ENCODE measurements at places on chromosomes 5 and 9.

DNA sequence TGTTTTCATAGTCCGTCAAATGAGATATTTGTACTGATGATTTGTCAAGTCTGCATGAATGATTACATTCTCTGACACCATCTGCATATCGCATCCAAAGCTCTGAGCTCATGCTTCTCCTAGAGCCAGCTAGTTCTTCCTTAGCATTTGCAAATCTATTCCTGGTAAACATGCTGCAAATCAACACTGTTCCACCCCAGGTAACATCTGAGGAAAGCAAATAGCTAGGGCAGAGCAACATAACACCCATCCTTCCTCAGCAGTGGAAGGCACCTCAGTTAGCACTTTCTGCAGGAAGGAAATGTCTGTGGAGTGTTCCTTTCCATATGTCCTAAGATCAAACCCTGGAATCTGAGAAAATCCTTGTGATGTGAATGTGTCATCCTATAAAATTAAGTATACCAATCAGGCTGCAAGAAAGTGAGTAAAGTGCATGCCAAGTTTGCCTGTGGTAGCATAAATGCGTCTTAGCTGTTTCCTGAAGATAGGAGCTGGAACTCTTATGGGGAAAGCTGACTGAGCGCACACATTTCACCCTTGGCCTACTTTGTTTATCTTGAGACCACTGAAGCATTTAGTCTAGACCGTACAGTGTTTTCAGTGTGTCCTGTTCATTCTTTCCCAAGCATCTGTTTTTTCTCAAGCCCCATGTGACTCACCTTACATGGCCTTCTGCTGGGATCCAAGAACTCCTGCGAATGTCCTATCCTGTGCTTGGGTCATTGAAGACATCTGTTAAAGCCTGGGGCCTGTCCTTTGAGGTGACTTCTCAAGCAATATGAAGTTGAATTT, 50.9 kb upstream of the STARD4 start:
- no peak overlapping the region for H3K4me3 ChIP-seq
- no peak overlapping the region for H3K27ac ChIP-seq
- H3K36me3 ChIP-seq, result no peaks in the 10 kb centered on the region
- H3K27me3 ChIP-seq, result peaks cover 13% of the 10 kb centered on the region

- H3K36me3 ChIP-seq, result peaks cover 9% of the 10 kb centered on the region
- H3K4me1 ChIP-seq, result peaks cover 51% of the 10 kb centered on the region
- no peak for DNase-seq
- H3K27me3 ChIP-seq, result no peaks in the 10 kb centered on the region
These were observed 42.5 kb upstream of the RIC1 start for GRCh38 chr9:5586391-5586802.

- peaks cover 19% of the 10 kb centered on the region for H3K27me3 ChIP-seq
- H3K4me3 ChIP-seq, result no peak overlapping the region
- no peaks in the 10 kb centered on the region for H3K36me3 ChIP-seq
- DNase-seq, result no peak
- H3K27ac ChIP-seq, result no peak overlapping the region
These were observed 46.4 kb upstream of the CEP78 start for GRCh38 chr9:78189461-78189860.

GRCh38 chr5:143229426-143229895, 174.0 kb downstream of the NR3C1 start:
- peaks cover 54% of the 10 kb centered on the region for H3K4me1 ChIP-seq
- H3K27me3 ChIP-seq, result no peaks in the 10 kb centered on the region
- no peak for DNase-seq
- H3K36me3 ChIP-seq, result peaks cover 11% of the 10 kb centered on the region

GRCh38 chr9:16060436-16061129, 507.7 kb downstream of the CCDC171 start:
- DNase-seq, result no peak
- no peaks in the 10 kb centered on the region for H3K36me3 ChIP-seq
- H3K4me1 ChIP-seq, result peaks cover 7% of the 10 kb centered on the region
- no peak overlapping the region for H3K27ac ChIP-seq

- no peak overlapping the region for H3K27ac ChIP-seq
- no peaks in the 10 kb centered on the region for H3K27me3 ChIP-seq
- no peak overlapping the region for H3K4me3 ChIP-seq
These were observed 195.9 kb downstream of the ASTN2 start for GRCh38 chr9:117218951-117219350.

GRCh38 chr9:136370687-136371532, 2.6 kb downstream of the CARD9 start:
- no peaks in the 10 kb centered on the region for H3K4me1 ChIP-seq
- no peak for DNase-seq
- H3K27me3 ChIP-seq, result no peaks in the 10 kb centered on the region
- H3K4me3 ChIP-seq, result no peak overlapping the region
- no peak overlapping the region for H3K27ac ChIP-seq

DNA sequence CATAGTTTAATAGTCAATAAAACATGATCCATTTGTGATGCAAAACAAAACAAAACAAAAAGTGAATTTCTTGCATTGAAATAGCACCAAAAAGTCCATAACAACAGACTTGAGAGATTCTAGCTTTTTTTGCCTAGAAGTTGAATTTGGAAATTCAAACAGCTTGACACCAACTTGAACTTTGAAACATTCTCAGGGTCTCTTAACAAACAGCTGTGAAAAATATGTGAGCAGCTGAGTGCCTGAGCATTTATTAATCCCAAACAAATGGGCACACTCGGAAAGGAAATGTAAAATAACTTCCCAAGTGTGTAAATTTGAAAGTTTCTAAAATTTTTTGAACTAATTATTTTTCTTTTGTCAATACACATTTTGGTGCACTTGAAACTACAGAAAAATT, 56.0 kb upstream of the HMHB1 start:
- DNase-seq, result no peak
- H3K4me1 ChIP-seq, result peaks cover 24% of the 10 kb centered on the region
- no peak overlapping the region for H3K27ac ChIP-seq
- H3K27me3 ChIP-seq, result peaks cover 3% of the 10 kb centered on the region
- H3K36me3 ChIP-seq, result peaks cover 7% of the 10 kb centered on the region

DNA sequence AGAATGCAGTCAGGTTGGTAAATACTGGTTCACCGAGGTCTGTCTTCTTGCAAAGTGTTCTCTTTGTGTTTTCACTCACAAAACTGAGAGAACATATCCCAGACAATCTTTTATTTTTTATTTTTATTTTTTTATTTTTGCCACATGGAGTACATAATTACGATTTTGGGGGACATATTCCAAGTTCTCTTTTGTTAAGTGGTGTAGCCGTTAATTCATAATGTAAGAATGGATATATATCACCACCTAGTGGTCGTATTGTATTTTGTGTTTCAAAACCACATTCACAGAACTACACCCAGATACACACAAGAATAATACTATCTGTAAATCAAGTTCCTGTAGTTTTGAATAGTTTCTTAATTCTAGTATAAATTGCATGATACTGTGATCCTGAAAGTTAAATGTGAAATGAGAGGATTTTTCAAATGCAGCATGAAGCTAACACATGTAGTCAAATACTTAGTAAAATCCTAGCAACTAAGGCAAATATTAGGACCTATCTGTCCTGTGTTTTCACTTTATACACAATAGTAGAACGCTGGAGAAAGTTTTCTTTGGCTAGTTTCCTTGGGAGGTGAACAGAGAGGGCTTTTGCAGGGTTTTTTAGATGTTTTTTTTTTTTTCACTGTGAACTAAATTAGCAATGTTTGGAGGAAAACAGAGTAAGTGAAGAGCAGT, 92.7 kb downstream of the VCAN start:
- H3K27ac ChIP-seq, result no peak overlapping the region
- H3K36me3 ChIP-seq, result no peaks in the 10 kb centered on the region
- H3K4me3 ChIP-seq, result no peak overlapping the region
- no peak for DNase-seq

GRCh38 chr5:142455856-142456255, 131.0 kb upstream of the SPRY4 start:
- no peak overlapping the region for H3K4me3 ChIP-seq
- no peaks in the 10 kb centered on the region for H3K4me1 ChIP-seq

GRCh38 chr5:74401946-74402320, 238.6 kb downstream of the ENC1 start:
- H3K4me3 ChIP-seq, result no peak overlapping the region
- no peak for DNase-seq
- H3K4me1 ChIP-seq, result no peaks in the 10 kb centered on the region
- H3K27me3 ChIP-seq, result peaks cover 7% of the 10 kb centered on the region
- H3K36me3 ChIP-seq, result no peaks in the 10 kb centered on the region
- H3K27ac ChIP-seq, result no peak overlapping the region

- no peaks in the 10 kb centered on the region for H3K4me1 ChIP-seq
- no peaks in the 10 kb centered on the region for H3K36me3 ChIP-seq
These were observed 125.0 kb downstream of the EPB41L4A start for GRCh38 chr5:112294126-112294525.

GRCh38 chr5:29899583-29899982, 1293.9 kb upstream of the CDH6 start:
- no peaks in the 10 kb centered on the region for H3K36me3 ChIP-seq
- no peak overlapping the region for H3K27ac ChIP-seq
- H3K4me1 ChIP-seq, result no peaks in the 10 kb centered on the region

- H3K4me3 ChIP-seq, result no peak overlapping the region
- peaks cover 21% of the 10 kb centered on the region for H3K36me3 ChIP-seq
- no peak for DNase-seq
- H3K27ac ChIP-seq, result no peak overlapping the region
- H3K27me3 ChIP-seq, result no peaks in the 10 kb centered on the region
These were observed 86.1 kb downstream of the F2RL2 start for GRCh38 chr5:76537073-76537543.

DNA sequence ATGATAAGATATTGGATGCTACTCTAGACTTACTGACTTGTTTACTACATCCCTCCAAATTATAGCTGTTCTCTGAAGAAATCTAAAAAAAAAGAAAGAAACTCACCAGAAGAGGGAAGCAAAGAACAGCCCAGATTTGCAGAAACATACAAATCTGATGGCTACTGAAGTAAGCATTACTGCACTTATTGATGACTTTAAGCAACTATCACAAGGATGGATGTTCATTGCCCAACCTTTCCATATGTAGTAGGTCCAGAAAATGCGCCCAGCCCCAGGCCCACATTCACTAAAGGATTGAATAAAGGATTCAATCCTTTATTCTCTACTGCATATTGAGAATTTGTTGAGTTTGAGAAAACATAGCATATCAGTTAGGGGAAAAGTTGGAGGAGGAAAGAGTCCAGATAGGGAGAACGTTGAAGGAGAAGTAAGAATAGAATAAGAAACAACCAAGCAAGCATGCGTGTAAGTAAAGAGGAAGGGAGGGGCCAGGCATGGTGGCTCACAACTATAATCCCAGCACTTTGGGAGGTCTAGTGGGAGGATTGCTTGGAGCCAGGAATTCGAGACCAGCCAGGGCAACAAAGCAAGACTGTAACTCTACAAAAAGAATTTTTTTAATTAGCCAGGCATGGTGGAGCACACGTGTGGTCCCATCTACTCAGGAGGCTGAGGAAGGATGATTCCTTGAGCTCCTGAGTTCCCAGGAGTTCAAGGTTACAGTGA, 33.8 kb upstream of the DTWD2 start:
- no peaks in the 10 kb centered on the region for H3K4me1 ChIP-seq
- no peaks in the 10 kb centered on the region for H3K27me3 ChIP-seq
- no peak overlapping the region for H3K27ac ChIP-seq
- no peak overlapping the region for H3K4me3 ChIP-seq
- H3K36me3 ChIP-seq, result no peaks in the 10 kb centered on the region
- DNase-seq, result no peak

GRCh38 chr5:148805326-148806290, 20.8 kb upstream of the ADRB2 start:
- H3K36me3 ChIP-seq, result peaks cover 3% of the 10 kb centered on the region
- DNase-seq, result no peak
- peak overlapping the region; percentile 76 for H3K27ac ChIP-seq
- no peaks in the 10 kb centered on the region for H3K27me3 ChIP-seq
- peaks cover 58% of the 10 kb centered on the region for H3K4me1 ChIP-seq

DNA sequence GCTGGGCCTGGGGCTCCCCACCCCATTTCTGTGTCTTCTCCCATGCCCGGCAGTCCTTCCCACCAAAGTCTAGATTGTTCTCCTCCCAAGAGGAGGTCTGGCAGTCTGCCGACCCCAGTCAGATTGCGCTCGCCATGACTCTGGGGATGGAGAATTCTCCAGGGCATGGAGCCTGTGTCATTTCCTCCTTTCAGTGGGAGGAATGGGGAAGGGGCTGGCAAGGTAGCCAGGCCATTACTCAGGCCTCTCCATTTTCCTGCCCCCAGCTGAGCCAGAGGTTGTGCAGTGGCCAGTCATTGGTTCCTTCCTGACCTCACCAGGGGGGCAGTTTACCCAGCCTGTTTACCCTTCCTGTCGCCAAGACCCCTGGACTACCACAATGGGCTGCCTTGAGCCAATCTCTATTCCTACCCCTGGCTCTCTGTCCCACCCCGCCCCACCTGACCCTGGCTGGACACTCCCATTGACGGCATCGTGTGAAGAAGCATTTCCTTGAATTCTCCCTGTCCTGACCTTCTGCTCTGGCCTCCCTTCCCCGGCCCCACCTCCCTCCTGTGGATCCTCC, 628 bp downstream of the SYNPO start:
- H3K36me3 ChIP-seq, result no peaks in the 10 kb centered on the region
- H3K4me1 ChIP-seq, result no peaks in the 10 kb centered on the region
- DNase-seq, result no peak
- peaks cover 21% of the 10 kb centered on the region for H3K27me3 ChIP-seq

GRCh38 chr9:19976226-19976625, 187.4 kb upstream of the SLC24A2 start:
- peaks cover 28% of the 10 kb centered on the region for H3K4me1 ChIP-seq
- H3K27me3 ChIP-seq, result no peaks in the 10 kb centered on the region
- H3K27ac ChIP-seq, result peak overlapping the region; percentile 83
- H3K4me3 ChIP-seq, result no peak overlapping the region

DNA sequence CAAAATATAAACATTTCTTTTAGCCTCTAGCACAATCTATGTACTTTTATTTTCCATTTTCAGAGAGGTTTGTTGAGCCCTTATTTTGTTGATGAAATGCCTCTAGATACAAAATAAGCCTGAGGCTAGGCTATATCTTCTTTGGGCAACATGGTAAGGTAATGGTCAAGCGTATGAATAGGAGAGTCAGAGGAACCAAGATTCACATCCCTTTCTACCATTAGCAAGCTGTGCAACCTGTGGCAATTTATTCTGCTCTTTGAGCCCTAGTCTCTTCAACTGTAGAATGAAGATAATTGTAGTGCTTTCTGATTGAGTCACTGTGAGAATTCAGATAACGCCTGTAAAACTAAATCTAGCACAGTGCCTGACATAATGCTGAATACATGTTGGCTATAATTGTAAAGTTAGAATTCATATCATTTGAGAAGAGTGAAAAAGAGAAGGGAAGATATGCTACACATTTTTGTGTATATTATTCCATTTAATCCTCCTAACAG, 412.5 kb downstream of the CCDC171 start:
- no peaks in the 10 kb centered on the region for H3K4me1 ChIP-seq
- no peaks in the 10 kb centered on the region for H3K27me3 ChIP-seq
- no peak overlapping the region for H3K27ac ChIP-seq
- no peak overlapping the region for H3K4me3 ChIP-seq

DNA sequence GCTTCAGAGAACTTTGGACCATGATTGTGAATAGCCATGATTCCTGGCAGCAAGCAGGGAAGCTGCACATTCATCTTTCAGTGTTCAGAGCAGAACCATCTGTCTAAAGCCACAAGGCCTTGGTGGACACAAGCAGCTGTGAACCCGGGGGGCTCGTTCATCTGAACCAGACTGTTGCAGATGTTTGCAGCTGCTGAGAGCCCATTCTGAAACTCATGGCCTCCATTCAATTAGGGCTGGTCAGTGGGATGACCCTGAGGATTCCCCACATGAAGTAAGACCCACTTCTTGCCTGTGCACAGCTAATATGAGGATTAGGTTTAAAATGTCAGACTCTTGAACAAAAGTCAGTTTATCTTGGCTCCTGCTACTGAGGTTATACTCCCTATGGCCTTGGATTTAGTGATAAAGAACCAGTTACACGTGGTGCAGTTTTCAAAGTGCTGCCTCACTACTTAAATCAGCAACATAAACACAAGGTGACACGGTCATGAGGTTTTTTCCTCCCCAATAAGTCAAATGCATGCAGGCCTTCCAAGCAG, 109.8 kb upstream of the IFNK start:
- no peak for DNase-seq
- H3K4me1 ChIP-seq, result peaks cover 2% of the 10 kb centered on the region
- peaks cover 5% of the 10 kb centered on the region for H3K27me3 ChIP-seq
- H3K36me3 ChIP-seq, result no peaks in the 10 kb centered on the region
- no peak overlapping the region for H3K4me3 ChIP-seq
- no peak overlapping the region for H3K27ac ChIP-seq

Measured in activated T-helper 2 cell treated with anti-CD3 and anti-CD28 coated beads, Interferon-gamma antibody, Interleukin-2, Interleukin-4, amounts not matched to agents 10 μg/mL and 5 μg/mL and 100 μg/mL, durations not matched to agents 14 hours and 24 hours and 36 hours (primary cell).